ENCODE measurements at places on chromosomes 2 and 18.

- no peak for DNase-seq
These were observed 495.7 kb upstream of the TCF4 start for GRCh38 chr18:56083523-56084287.

- no peak for DNase-seq
These were observed 263.5 kb upstream of the PXDN start for GRCh38 chr2:2007551-2008501.

DNA sequence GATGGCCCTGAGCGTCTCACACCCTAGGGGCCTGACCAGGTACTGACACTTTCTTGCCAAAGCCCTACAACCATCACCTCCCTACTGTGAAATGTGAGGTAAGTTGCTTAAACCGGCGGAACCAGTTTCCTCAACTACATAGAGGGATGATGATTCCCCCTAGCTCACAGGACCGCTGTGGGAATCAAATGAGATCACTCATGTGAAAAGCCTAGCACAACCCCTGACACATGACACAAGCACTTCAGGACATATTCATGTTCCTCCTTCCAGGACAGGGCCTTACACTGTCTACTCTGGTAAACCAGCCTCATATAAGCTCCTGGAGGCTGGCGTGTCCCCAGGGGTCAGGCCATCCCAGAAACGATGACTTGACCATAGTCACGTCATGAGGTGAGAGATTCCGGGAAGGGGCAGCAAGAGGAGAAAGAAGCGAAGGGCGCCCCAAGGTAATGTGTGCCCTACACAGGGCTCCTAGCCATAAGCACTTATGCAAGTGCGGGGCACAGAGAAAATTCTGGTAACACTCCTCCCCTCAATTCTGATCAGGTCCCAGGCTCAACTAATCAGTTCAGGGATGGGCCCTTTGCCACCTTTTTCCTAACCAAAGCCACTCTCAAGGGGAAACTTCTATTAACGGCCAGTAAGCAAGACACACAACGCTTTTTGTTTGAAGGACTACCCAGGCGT is 49.5 kb downstream of the C2orf42 start:
- no peak for DNase-seq

DNA sequence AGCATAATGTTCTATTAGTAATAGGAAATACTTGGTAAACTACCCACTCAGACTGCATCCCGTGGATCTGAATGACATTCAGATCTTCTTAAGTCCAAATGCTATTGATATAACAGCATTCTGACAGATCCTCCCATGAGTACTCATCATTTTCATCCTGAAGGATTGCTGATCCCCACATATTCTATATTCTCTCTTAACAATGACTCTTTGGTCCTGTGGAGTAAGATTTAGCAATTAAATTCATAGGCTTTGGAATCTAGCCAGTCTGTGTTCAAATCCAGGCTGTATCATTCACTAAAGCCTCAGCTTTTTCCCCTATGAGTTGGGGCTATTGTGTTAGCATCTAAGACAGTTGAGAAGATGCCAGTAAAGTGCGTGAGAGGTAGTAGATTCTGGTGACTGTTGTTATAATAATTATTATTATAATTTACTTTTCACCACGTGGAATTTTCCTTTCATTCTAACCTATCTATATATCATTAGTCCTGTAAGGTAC is 591.3 kb upstream of the SYT4 start:
- no peak for DNase-seq

DNA sequence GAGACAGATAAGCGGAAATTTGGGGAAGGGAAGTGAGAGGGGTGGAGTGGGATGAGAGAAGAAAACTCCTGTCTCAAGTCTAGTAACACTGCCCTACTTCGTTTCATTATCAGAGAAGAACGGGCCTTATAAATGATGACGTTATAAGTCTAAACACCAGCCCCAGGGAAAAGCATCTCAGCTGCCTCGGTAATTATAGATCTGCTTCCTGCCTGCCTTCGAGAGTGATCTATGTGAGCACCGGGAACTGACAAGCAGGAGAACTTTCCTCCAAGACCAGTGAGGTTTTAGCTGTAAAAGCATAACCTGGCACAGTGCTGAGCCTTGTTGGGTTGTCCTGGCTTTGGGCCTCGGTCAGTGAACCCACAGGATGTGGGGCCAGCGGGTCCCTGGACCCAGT is 227.9 kb upstream of the SIX2 start:
- DNase-seq = no peak

- no peak for DNase-seq
These were observed 104.5 kb downstream of the ZEB2 start for GRCh38 chr2:144415386-144415785.

DNA sequence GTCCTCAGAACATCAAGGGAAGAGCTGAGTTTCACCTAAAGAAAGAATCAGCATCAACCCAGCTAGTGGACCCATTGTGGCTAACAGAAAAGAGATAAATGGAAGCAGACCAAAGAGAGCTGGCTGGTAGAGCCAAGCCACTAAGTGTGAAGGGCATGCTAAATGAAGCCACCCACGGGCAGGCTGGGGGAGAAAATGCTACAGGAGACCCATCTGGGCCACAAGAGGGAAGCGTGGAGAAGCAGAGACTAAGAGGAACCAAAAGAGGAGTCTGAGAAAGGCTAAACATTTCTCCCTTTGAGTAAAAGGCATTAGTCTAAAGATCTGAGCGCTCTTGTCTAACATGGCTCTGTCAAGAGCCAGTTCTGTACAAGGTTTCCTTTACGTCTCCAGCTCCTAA is 15.8 kb downstream of the CWC22 start:
- DNase-seq = no peak

- no peak for DNase-seq
These were observed 35.4 kb downstream of the INSIG2 start for GRCh38 chr2:118123561-118124232.

DNA sequence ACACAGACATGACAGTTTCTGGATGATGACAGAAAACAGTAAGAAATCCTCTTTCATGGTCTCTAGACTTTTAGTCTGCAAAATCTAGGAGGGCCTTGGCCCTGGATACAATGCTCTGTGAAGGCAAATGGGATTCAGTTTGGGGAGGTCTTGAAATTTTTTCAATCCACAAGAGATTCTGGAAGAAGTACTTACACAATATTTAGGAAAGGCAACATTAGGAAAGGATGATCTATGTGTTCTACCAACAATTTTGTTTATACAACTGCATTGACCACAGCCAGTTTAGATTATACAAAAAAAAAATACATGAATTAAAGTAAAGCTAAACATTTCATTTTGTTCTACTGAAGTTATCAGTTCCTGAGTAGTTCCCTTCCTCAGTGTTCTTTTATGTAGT is 208.0 kb downstream of the SRBD1 start:
- DNase-seq = no peak

DNA sequence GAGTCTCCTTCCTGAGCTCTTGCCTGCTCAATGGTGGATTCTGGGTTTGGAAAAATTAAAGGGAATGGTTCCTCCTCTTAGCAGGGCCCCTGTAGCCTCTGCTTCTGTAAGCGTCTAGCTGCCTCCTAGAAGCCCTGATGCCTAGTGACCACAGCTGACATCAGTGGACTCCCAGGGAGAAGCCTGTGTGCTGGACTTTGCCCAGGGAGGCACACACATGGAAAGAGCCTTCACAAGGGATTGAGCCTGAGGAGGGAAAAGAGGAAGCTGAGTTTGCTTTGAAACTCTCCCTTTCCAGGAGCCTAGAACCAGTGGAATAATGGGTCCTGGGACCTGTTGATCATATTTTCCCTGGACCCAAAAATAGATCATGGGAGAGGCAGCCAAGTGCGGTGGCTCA is 1.4 kb upstream of the CFAP65 start:
- no peak for DNase-seq

GRCh38 chr2:123644053-123644452 is 381.0 kb upstream of the CNTNAP5 start:
- DNase-seq = no peak

DNA sequence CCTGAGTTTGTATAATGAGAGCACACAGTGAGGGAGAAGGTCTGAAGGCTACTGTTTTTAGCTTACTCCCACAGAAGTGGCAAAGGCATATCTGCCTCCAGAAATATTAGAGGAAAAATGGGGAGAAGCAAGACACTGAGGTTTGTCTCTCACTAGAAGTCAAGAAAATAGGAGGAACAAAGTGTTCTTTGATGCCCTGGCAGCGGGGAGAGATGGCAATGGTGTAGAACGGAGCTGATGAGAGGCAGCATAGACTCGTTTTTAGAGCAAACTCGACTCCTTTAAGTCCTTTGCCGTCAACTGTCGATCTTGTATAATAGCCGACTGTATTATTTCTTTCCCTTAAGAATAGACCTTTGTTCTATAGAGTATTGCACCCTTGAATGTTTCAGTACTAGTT is 73.8 kb downstream of the ANKRD44 start:
- DNase-seq = no peak

DNA sequence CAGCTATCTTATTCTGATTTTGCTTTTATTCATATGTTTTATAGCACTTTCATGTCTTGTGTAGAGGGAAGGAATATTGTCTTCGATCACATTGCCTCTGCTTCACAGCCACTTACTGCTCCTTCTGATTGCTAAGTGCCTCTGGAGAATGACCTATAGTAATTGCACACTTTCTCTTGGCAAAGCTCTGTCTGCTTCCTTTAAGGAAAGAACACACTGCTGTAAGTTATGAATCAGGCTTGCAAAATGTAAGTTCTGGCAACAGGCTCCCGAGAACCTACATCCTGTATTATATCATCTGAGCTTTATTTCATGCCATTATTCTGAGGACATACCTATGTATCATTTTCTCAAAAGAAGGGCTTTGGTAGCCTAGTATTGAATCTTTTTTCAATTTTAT is 170.7 kb downstream of the ZNF804A start:
- no peak for DNase-seq

GRCh38 chr2:202079310-202079709 is 6.3 kb downstream of the KIAA2012 start:
- no peak for DNase-seq

- DNase-seq = no peak
These were observed 91.6 kb downstream of the ASB1 start for GRCh38 chr2:238518172-238518820.

DNA sequence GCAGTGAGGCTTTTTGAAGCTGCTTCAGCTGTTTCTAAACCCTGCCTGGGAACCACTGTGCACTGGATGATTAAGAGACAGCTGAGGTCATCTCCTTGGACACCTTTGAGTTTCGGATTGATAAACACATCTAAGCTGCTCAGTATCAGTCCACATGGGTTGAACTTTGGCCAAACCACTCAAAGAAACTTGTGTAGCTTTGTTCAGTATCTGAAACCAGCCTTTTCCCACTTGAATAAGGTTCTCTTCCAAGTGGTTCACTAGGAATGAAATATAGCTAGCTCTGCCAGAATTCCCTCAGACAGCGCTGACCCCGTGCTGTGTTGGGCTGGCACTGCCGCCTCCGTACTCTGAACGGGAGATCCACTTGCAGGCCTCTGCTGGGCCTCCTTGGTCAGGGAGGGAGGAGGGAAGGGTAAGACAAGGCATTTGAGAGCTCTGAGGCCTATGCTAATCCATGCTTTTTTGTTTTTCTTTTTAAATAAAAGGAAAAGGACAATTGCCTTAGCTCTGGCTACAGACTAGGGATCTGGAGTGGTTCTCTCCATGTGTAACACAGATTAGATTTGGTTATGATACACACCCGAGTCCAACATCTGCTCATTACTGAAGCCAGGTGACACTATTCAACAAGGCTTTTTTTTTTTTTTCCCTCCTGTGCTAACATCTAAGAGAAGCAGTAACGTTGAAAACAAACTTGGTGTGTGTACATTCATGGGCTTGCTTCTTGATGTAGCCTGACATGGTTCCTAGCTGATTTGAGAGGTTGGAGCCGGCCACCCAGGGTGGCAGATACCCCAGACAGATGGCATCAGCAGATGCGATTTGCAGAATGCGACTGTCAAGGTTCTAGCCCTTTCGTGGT is 67.7 kb downstream of the NCK2 start:
- DNase-seq = no peak

- no peak for DNase-seq
These were observed 7.1 kb downstream of the MREG start for GRCh38 chr2:216006164-216006663.

GRCh38 chr2:143264851-143265250 is 135.6 kb downstream of the ARHGAP15 start:
- DNase-seq = no peak

DNA sequence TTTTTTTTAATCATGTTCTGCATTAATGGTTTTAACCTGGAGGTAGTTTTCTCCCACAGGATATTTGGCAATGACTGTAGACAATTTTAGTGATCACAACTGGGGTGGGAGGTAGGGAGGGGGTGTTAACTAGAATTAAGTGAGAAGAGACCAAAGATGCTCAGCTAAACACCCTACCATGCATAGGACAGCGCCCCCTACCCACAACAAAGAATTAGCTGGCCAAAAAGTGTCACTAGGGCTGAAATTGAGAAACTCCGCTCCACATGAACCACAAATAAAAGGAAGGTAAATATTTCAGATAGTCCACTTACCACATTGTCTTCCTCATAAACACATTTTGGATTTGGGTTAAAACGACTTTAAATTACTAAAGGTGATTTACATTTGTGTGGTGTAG is 942.6 kb downstream of the SUCLG1 start:
- no peak for DNase-seq

- no peak for DNase-seq
These were observed 37.7 kb downstream of the ZNF407 start for GRCh38 chr18:74635224-74635975.

- no peak for DNase-seq
These were observed 251.9 kb upstream of the CHAC2 start for GRCh38 chr2:53515435-53516332.

DNA sequence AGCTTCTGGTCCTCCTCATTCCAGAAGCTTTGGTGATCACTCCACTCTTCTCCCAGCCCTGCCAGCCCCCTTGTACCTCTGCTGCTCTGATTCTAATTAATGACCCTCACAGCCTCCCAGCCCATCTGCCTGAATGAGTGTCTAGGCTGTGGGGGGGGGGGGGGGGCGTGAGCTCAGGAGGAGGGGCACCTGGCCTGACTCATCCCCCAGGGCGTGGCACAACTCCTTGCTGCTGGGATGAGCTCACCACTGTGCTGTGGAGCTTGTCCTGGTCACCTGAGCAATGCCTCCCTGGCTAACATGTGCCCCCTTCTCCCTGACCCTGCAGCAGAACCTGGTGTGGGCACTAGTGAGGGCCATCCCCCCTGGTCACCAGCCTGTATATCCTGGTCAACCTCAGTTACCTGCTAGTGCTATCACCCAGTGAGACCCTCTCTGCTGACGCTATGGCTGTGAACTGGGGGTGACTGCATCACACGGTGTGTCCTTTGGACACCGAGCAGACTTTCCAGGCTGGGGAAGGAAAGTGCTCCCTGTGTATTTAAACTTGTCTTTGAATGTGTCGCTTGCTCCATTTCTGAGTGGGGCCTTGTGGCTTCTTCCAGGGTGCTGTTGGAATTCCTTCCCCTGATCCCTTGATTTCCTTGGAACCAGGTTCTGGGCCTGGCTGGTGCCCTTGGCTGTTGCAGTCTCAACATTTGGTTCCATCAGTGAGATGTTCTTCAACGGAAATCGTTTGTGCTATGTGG is 41.5 kb upstream of the PUM2 start:
- DNase-seq = no peak

DNA sequence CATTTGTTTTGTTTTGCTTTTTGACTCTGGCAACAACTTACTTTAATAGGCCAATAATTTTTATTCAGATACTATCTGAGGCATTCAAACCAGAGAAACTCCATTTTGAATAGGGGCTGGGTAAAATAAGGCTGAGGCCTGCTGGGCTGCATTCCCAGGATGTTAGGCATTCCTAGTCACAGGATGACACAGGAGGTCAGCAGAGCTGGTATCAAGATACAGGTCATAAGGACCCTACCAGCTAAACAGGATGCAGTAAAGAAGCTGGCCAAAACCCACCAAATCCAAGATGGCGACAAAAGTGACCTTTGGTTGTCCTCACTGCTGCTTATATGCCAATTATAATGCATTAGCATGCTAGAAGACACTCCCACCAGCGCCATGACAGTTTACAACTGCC is 102.2 kb upstream of the XPO1 start:
- DNase-seq = no peak

Data from stimulated activated CD8-positive, alpha-beta memory T cell treated with anti-CD3 and anti-CD28 coated beads, Interleukin-7, amount 100 ng/mL, for 24 hours (primary cell).